ENCODE measurements at places on chromosomes 12 and 14. TPM values are rescaled to one million over a fixed set of nuclear protein-coding genes. Genes with fewer than 3 reads are reported as not detected.

Gene TMPRSS12
- total RNA-seq = not detected

Gene CLEC4D
- total RNA-seq = not detected

Gene GAS2L3
- 17.7 TPM for total RNA-seq

Gene GPR68
- 0.75 TPM for total RNA-seq

Gene SLC17A8
- total RNA-seq = not detected

Gene GALNT9
- total RNA-seq = 0.26 TPM

Gene TEX22
- total RNA-seq = 0.13 TPM

Gene VDR
- 6.1 TPM for total RNA-seq

Gene LRP1
- 490 TPM for total RNA-seq

Gene GPR65
- total RNA-seq = 0.12 TPM

Gene STYK1
- 0.40 TPM for total RNA-seq

Gene HIP1R
- 12.0 TPM for total RNA-seq

Gene TSPAN11
- total RNA-seq = 0.26 TPM

Gene SYNE3
- total RNA-seq = 57.7 TPM

Gene PTPRB
- 2.4 TPM for total RNA-seq

Gene RFLNA
- total RNA-seq = 1.3 TPM

Gene RASAL1
- total RNA-seq = not detected

Gene NOVA1
- total RNA-seq = 1.8 TPM

Gene TMEM121
- total RNA-seq = 11.8 TPM

Gene IFNG-AS1
- total RNA-seq = 0.26 TPM

Gene RNASE3
- total RNA-seq = not detected

Gene HEATR5A
- total RNA-seq = 62.0 TPM

Gene MMAB
- 41.5 TPM for total RNA-seq

Gene IKZF4
- 2.5 TPM for total RNA-seq

Gene TEX52
- total RNA-seq = not detected

Gene CLEC9A
- not detected for total RNA-seq

Gene BATF
- total RNA-seq = 1.8 TPM

Gene CLEC7A
- total RNA-seq = not detected

Gene RTL1
- not detected for total RNA-seq

Gene RNASE7
- total RNA-seq = not detected

Gene PLCZ1
- 0.06 TPM for total RNA-seq

Gene SLC6A13
- 0.13 TPM for total RNA-seq

Gene NFE2
- total RNA-seq = not detected

Gene ANKS1B
- 3.0 TPM for total RNA-seq

Gene FAM161B
- 4.2 TPM for total RNA-seq

Gene OR6C2
- total RNA-seq = not detected

Gene PLA2G1B
- total RNA-seq = not detected

Gene C1RL
- 38.4 TPM for total RNA-seq

Gene PIWIL1
- not detected for total RNA-seq

Gene CLEC4A
- 0.31 TPM for total RNA-seq

Gene KRT75
- not detected for total RNA-seq

Gene FOXN4
- total RNA-seq = not detected

Measured in aortic smooth muscle cell (primary cell).